ENCODE measurements at places on chromosomes 5 and 9. TPM values are rescaled to one million over a fixed set of nuclear protein-coding genes. Genes with fewer than 3 reads are reported as not detected.

GABRB2 gene
- polyA plus RNA-seq, result 3.1 TPM

ITK gene
- 1.1 TPM for polyA plus RNA-seq

ENC1 gene
- 134 TPM for polyA plus RNA-seq

VCAN gene
- 414 TPM for polyA plus RNA-seq
